EL (cell line): ENCODE measurements at places on chromosomes 6 and 20.

DNA sequence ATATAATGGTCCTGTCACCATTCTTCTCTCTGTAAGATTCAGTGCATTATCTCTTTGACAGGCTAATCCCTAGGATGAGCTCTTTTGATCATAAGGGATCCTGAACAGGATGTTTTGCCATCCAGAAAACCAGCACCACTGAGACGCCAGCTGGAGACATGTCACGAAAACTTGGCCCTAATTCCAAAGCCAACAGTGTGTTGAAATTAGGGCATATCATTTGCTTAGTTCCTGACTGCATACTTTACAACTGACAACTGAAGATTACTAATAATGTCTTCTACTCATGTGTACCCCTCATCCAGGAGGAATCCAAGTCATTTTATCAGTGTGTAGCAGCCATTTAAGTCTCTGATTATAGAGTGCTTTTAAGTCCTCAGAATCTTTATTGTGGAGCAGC lies 243.6 kb downstream of the KCNQ5 start:
- peak; percentile 76 for DNase-seq

DNA sequence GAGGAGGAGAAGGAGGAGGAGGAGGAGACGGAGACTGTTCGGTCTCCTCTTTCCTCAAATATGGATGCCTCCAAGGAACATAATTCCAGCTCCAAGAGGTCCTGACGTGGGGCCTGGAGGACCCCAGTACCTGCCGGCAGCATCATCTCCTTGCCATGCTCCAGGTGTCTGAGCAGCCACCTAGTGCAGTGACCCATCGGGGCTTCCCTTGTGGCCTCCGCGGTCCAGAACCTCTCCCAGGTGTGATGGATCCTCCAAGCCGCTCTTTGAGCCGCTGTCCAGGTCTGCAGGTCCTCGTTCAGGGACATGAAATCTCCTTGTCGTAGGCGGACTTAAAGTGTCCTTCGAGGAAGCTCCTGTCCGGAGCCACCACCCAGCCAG lies 35.8 kb upstream of the HLA-C start:
- DNase-seq = no peak

GRCh38 chr20:60191014-60191413 lies 232.8 kb downstream of the CDH26 start:
- no peak for DNase-seq

GRCh38 chr6:113540466-113540865 lies 316.7 kb upstream of the MARCKS start:
- peak; percentile 54 for DNase-seq

- no peak for DNase-seq
Observed at GRCh38 chr6:40398810-40399477, 188.2 kb downstream of the LRFN2 start.

GRCh38 chr6:6890400-6890858 lies 217.3 kb upstream of the RREB1 start:
- DNase-seq = no peak

GRCh38 chr20:32609111-32609773 lies 24.1 kb upstream of the NOL4L start:
- no peak for DNase-seq

GRCh38 chr20:36541768-36542488 lies 609 bp downstream of the MYL9 start:
- peak; percentile 80 for DNase-seq

DNA sequence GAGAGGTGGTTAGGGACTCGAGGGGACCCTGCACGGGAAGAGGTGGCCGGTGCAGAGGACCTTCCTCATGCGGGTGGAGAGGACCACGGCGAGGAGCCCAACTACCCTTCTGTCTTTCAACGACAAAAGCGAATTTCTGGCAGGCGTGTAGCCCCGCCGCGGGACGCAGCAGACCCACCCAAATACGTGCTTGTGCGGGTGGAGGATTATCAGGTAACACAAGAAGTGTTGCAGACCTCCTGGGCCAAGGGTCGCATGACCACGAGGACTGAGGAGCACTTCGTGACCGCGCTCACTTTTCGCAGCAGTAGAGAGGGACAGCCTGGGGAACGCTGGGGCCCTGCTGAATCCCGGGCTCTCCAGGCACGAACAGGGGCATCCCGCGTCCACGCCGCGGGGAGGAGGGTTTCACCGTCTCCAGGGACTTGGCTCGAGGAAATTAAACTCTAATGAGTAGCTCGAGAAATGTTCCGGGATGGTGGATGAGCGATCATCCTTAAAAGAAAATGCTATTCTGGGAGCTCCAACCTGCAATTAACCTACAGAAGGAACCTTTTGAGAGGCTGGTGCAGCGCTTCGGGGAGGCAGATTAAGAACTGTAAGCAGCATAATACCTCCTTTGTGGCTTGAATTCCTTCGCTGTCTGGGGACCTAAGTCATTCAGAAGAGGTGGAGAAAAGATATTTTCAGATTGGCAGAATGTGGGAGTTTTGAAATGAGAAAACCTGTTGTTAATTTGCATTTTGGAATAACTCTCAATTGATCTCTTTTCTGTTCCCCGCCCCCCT lies 804 bp downstream of the C6orf141 start:
- peak; percentile 27 for DNase-seq
